CD4-positive, alpha-beta T cell treated with Interleukin-1 beta for 1 hour (primary cell): ENCODE measurements at places on chromosomes 11 and 22.

DNA sequence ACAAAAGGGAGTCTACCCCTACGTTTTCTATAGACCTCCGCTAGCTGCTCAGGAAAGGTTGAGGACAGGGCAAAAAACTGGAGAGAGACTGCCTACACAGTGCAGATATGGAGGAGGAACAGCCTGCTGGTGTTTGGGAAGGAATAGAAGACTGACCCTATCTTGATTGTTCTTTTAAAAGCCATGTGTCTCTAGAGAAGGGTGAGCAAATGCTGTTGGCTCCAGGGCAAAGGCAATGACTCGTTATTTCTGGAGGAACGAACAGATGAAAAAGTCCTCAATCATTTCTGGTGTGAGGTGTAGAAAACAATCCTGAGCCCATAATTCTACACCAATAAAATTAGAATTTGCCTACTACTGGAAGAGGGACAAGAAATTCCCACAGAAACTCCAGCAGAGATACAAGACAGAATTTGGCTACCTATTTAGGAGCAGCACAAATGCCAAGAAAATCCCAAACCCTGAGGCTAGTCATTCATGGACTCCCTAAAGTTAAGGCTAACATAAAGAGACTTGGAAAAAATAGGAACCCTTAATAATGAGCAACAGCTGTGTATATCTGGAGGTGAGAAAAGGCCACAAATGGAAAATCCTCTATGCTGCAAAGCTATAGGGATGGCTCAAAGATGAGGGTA lies 1206.3 kb upstream of the CNTN5 start:
- DNase-seq = no peak

DNA sequence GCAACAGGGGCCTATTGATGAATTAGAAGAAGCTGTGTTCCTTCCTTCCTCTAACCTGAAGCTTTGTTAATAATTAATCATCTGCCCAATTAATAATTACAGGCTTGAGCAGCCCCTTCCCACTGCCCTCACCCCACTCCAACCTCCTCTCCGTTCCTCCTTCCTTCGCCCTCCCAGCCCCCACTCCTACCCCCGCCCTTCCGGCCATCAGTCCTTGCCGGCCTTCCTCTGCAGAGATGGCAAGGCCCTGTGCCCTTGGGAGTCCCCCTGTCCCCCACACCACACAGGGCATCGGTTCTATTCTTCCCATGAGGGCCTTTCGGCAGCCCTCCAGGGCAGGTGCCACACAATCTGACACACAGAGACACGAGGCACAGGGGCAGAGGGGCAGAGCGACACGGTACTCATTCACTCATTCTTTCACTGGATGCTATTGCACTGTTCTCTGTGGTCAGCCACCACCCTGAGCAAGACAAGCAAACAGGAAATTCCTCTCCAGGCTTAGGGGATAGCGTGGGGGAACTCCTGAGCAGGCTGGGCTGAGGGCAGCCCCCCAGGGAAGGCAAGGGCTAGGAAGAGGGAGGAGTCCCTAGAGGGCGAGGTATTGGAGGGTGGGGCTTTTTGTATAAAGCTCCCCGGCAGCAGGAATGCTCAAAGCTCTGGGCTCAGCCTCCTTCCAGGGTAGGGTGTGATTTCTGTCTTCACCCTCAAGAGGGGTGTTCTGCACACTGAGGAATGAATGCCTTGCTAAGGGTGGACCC lies 14.7 kb downstream of the MGAT3 start:
- DNase-seq = no peak

- no peak for DNase-seq
Measured at GRCh38 chr11:77074205-77074604, 7.4 kb downstream of the CAPN5 start.

- no peak for DNase-seq
Measured at GRCh38 chr11:59192446-59193020, 20.2 kb downstream of the MPEG1 start.

DNA sequence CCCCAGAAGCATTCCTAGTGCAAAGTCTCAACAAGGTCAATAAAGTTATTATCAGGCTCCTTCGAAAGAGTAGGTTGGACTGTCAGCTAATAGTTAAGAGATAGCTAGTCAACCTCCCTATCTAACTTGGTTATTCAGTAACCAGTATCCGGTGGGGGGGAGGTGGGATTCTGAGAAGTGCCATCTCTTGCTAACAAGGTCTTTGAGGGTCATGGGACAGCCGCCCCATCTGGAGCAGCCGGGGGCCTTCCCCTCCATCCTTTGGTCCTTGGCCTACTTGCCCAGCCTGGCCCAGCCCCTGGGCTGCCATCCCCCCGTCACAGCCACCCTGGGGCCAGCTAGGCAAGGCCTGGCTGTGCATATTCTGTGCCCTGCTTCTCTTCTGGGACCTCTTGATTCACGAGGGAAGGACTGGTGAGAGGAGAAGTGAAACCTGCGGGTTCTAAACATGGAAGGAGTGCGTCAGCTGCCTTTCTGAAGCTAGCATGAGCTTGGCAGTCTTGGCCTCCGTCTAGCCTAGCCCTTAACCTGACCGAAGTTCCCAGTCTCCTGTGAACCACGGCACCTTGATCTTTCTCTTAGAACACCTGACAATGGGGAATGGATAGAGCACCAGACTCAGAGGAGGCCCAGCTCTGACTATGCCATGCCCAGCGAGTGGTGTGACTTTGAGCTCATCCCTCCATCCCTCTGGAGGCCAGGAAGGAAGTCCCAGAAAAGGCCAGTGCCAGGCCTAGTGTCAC lies 9.3 kb downstream of the SLC37A2 start:
- peak; percentile 68 for DNase-seq

DNA sequence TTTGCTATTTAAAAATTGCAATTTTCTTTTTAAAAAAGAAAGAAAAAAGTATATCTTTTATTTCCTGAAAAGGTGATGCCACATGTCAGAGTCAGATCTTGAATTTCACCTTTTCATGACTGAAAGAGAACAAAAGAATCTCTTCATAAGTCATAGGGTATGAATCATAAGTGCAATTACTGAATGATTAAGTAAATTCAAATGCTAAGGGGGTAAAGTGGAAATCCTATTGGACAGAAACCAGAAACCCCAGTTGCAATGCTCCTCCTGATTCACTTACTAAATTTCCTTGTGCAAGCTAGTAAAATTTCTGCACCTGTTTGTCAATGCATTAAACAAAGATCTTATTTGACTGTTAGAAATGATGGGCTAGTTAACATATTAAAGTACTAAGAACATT lies 8.2 kb upstream of the PRRG4 start:
- DNase-seq = no peak

DNA sequence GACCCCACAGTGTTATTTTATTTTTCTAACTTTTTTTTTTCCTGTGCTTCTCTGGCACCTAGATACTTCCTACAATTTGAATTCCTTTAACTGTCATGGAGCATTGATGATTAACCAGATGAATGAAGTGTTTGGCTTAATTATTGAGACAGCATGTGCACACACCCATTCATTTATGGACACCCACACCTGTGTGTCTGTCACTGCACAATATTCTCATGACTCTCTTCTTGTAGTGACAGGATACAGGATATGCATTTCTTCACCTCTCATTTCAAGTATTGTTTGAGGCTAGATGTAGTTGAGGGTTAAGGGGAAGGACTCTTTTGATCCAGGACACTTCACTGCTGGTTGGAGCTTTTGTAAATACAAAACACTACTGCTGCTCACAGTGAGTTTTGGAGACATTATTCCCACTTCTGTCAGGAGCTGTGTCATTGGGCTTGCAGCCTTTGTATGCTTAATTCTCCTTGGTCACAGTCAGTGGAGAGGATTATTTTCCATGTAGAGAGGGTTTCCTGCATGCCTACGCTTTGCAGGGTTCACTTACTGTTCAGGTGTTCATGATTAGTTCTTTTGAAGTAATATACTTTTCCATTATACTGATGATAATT lies 33.5 kb downstream of the SPECC1L start:
- DNase-seq = no peak

- DNase-seq = no peak
Measured at GRCh38 chr11:61535998-61536675, 27.6 kb downstream of the LRRC10B start.

- no peak for DNase-seq
Measured at GRCh38 chr11:19714387-19715363, 2.0 kb downstream of the NAV2 start.

GRCh38 chr22:47547239-47547661 lies 784.8 kb downstream of the TBC1D22A start:
- DNase-seq = no peak

DNA sequence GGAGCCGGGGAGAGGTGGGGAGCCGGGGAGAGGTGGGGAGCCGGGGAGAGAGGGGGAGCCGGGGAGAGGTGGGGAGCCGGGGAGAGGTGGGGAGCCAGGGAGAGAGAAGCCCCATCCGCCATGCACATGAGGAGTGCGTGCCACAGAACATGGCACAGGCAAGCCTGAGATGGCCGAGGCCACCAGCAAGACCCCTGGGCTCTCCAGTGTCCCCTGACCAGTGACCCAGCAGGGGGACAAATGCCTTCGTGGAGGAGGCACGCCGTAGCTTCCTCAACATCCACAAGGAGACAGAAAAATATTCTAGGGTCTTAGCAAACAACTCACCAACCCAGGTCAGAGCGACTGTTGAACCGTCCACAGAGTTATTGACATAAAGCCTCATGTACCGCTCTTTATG lies 618.8 kb downstream of the TBC1D22A start:
- DNase-seq = no peak

GRCh38 chr11:32262367-32262766 lies 171.5 kb downstream of the RCN1 start:
- no peak for DNase-seq

GRCh38 chr22:22248878-22249277 lies 4.3 kb downstream of the VPREB1 start:
- peak; percentile 6 for DNase-seq

DNA sequence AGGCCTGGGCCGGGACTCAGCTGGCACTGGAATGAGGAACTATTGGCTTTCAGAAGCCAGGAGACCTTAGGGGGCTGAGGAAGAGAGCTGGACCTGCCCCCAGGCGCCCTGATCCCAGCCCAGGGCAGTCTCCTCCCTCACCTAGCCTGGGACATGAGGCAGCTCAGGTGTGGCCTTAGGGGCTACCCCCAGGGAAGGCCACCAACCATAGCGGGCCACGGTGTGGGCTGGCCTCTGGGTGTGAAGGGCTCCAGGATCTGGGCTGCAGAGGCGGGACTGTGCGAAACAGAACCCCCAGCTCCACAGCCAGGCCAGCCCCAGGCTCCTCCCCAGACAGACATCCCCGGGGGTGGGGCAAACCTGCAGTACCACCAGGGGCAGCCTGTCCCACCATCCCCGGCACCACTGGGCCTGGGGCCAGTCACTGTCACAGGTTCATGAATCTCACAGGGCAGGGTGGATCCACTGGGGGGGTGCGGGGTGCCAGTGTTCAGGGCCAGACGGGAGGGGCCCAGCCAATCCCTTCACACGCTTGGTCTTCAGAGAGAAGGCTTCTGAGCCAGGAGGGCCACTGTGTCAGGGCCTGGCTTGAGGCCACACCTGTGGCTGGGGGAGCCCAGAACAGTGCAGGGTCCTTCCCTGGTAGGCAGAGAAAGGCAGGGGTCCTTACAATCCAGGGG lies 3.5 kb downstream of the PLXNB2 start:
- DNase-seq = peak; percentile 72
